ENCODE measurements at places on chromosomes 12 and 14.
A peak's percentile ranks its signal among the peaks of the same experiment; 100 is the strongest.

DNA sequence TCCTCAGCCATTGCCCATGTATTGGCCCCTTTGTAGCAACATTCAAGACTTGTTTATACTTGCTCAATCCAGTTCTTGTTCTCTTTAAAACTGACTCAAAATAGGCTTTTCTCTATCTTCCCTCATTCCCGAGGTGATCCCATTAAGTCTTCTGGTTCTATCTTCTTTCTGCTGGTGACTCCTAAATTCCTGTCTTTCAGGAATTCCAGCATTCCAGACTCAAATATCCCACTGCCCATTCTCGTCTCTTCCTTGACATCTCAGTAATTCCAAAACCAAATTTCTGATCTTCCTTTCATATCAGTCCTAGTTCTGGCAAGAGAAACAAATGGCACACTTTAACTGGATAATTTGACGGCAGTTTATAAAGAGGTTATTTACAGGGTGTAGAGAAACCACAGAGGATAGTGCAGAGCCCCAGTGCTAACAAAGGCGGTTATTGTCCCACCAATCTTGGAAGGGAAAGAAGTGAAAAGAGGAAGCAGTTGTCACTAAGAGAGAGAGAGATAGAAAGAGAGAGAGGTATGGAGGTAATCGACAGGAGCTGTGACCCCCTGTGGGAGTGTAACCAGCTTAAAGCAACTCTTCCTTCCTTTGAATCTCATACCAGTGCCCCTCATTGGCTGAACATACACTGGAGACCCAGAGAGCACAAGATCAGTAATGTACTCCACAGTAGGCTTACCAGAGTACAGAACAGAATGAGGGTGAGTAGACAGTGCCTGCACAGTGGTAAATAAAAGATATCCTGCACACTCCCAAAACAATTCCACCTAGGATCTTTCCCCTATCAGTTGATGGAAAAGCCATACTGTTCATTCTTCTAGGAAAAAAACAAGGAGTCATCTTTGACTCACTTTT lies 177.6 kb upstream of the LMNTD1 start:
- DNase-seq = no peak

DNA sequence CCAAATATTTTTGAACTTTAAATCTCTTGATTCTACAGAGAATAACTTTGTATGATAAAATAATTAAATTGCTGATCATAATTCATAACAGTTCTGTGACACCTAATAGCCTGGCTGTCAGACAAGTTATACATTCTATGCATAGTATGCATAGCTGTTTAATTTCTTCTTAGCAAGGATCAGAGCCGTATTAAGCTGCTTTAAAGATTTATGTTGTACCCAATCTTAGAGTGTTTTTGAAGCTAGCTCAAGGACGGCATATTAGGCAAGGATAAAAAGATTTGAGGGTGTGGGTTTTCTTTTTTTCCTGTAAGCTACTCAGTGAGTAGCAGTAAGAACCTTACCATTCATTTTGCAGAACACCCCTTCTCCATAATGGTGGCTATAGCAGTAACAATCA lies 45.9 kb downstream of the SLC17A8 start:
- peak; percentile 68 for DNase-seq

- no peak for DNase-seq
Observed at GRCh38 chr14:58395562-58395811, 243 bp upstream of the TOMM20L start.

- DNase-seq = no peak
Observed at GRCh38 chr14:29650554-29651269, 276.9 kb downstream of the PRKD1 start.

GRCh38 chr14:72501439-72501838 lies 392.5 kb downstream of the DPF3 start:
- DNase-seq = no peak

DNA sequence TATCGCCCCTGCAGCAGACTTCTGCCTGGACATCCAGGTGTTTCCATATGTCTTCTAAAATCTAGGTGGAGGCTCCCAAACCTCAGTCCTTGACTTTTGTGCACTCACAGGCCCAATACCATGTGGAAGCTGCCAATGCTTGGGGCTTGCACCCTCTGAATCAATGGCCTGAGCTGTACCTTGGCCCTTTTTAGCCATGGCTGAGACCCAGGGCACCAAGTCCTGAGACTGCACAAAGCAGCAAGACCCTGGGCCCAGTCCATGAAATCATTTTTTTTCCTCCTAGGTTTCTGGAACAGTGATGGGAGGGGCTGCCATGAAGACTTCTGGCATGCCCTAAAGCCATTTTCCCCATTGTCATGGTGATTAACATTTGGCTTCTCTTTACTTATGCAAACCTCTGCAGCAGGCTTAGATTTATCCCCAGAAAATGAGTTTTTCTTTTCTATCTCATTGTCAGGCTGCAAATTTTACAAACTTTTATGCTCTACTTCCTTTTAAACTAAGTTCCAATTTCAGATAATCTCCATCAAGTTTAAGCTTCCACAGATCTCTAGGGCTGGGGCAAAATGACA lies 1445.8 kb upstream of the FLRT2 start:
- no peak for DNase-seq

- DNase-seq = no peak
Observed at GRCh38 chr12:20436316-20436715, 68.0 kb downstream of the PDE3A start.

- DNase-seq = no peak
Observed at GRCh38 chr14:102075155-102075554, 11.7 kb downstream of the HSP90AA1 start.

- DNase-seq = no peak
Observed at GRCh38 chr12:88624911-88625310, 44.6 kb upstream of the KITLG start.
